Peyer's patch (tissue), 4 donors: ENCODE measurements at places on chromosomes 5 and 9. TPM values are rescaled to one million over a fixed set of nuclear protein-coding genes. Genes with fewer than 3 reads are reported as not detected.

DNA sequence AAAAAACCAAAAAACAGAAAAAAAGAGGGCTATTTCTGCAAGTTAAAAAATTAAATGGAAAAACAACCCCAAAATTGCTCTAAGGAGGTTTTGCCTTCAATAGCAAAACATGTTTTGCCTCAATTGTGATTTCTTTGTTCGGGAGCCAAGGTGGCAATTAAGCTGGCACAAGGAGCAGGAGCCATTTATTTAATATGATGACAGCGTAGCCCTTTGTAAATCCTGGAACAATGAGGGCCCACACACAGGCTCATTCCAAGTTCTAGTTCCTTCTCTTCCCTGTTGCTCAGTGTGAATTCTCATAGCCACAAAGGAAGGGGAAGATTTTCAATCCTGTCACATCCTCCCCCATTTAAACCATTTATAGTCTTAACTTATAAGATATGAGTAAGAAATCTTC lies 353.2 kb downstream of the PDE4D start:
- no peak overlapping the region for H3K27ac ChIP-seq
- no peak for DNase-seq
- no peaks in the 10 kb centered on the region for H3K36me3 ChIP-seq

DNA sequence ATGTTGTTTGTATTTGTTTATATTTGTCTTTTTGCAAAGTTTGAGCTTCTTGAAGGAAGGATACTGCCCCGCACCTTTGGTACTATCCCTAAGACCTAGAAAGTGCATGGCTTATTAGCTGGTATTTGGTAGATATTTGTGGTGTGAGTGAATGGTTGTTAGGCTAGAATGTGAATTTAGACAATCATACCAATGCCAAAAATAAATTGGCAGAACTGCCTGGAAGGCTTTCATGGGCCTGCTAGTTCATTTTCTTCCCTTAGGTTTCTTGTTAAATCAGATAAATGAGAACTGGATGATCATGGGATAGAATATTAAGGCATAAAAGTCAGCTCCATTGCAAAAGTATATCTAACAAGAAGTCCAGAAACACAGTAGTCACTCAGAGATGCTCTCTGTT lies 147.5 kb upstream of the TSLP start:
- no peaks in the 10 kb centered on the region for H3K27me3 ChIP-seq
- no peak for DNase-seq
- H3K27ac ChIP-seq = no peak overlapping the region
- H3K4me3 ChIP-seq = no peak overlapping the region
- no peaks in the 10 kb centered on the region for H3K36me3 ChIP-seq

SLC34A3 gene
- total RNA-seq = 14.8 TPM

DNA sequence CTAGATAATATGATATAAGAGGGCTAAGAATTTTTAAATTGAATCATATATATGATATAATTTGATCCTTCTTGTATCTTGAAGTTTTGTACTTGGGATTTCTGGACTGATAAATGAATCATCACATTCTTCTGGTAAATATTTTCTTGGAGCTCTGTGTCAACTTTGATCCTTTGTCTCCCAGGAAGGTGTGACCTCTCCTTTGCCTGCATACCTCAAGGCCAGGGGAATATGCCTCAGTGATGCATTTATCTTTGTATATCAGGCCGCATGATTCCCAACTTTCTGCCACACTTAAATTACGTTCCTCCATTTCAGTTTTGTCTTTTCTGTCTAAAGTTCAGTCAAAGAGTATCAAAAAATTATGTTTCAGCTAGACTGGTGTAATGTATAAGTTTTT lies 101.2 kb downstream of the NLN start:
- no peaks in the 10 kb centered on the region for H3K27me3 ChIP-seq
- H3K4me1 ChIP-seq = no peaks in the 10 kb centered on the region
- no peak overlapping the region for H3K4me3 ChIP-seq
- no peaks in the 10 kb centered on the region for H3K36me3 ChIP-seq
- no peak overlapping the region for H3K27ac ChIP-seq

GRCh38 chr5:3590967-3591900 lies 4.4 kb upstream of the IRX1 start:
- DNase-seq = no peak
- no peaks in the 10 kb centered on the region for H3K27me3 ChIP-seq
- H3K27ac ChIP-seq = no peak overlapping the region
- no peak overlapping the region for H3K4me3 ChIP-seq
- H3K4me1 ChIP-seq = peaks cover 13% of the 10 kb centered on the region

- no peaks in the 10 kb centered on the region for H3K4me1 ChIP-seq
- H3K27me3 ChIP-seq = no peaks in the 10 kb centered on the region
- H3K36me3 ChIP-seq = no peaks in the 10 kb centered on the region
- H3K4me3 ChIP-seq = no peak overlapping the region
- H3K27ac ChIP-seq = no peak overlapping the region
Observed at GRCh38 chr9:119577881-119578280, 208.6 kb upstream of the BRINP1 start.

GRCh38 chr9:31823365-31823764 lies 561.1 kb upstream of the ACO1 start:
- no peak for DNase-seq
- H3K4me1 ChIP-seq = no peaks in the 10 kb centered on the region
- H3K4me3 ChIP-seq = no peak overlapping the region

GRIN1 gene
- not detected for total RNA-seq

GRCh38 chr5:134188092-134188491 lies 11.3 kb upstream of the SKP1 start:
- H3K27ac ChIP-seq = no peak overlapping the region
- H3K4me3 ChIP-seq = no peak overlapping the region
- no peaks in the 10 kb centered on the region for H3K36me3 ChIP-seq
- no peak for DNase-seq
- H3K27me3 ChIP-seq = no peaks in the 10 kb centered on the region

DNA sequence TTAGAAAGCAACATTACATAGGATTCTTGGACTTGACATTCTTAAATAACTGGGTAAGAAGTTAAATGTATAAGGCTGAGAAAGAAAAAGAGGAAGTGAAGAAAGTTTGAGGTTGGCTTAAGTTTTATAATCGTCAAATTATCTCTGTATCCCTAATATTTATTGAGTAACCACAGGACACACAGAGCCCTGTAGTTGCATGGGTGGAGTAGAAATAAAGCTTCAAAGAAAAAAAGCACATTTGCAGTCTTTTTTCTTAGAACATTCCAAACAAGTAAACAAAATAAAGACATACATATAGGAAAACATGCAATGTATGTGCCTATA lies 137.0 kb downstream of the CCDC192 start:
- H3K4me1 ChIP-seq = no peaks in the 10 kb centered on the region
- no peak for DNase-seq

ZMAT2 gene
- 21.7 TPM for total RNA-seq

DNA sequence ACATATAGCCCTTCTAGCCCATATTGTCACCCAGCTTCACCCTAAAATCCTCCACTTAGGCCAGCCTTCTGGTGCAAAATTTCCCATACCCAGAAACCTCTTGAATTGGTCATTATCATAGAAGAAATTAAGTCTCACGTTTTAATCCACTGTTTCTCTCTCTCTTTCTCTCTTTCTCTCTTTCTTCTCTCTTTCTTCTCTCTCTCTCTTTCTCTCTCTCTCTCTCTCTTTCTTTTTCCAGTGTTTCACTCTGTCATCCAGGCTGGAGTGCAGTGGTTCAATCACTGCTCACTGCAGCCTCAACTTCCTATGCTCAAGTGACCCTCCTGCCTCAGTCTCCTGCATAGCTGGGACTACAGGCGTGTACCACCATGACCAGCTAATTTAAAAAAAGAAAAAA lies 363.4 kb downstream of the TMEM167A start:
- no peak for DNase-seq
- H3K4me1 ChIP-seq = no peaks in the 10 kb centered on the region
- H3K27me3 ChIP-seq = no peaks in the 10 kb centered on the region
- no peaks in the 10 kb centered on the region for H3K36me3 ChIP-seq
- no peak overlapping the region for H3K27ac ChIP-seq
- no peak overlapping the region for H3K4me3 ChIP-seq
